Stimulated activated CD8-positive, alpha-beta memory T cell treated with anti-CD3 and anti-CD28 coated beads, Interleukin-15, amount 100 ng/mL, for 48 hours (primary cell): ENCODE measurements at places on chromosomes 1 and 21.

- no peak for DNase-seq
Observed at GRCh38 chr1:207997486-207998268, 86.8 kb upstream of the CD34 start.

DNA sequence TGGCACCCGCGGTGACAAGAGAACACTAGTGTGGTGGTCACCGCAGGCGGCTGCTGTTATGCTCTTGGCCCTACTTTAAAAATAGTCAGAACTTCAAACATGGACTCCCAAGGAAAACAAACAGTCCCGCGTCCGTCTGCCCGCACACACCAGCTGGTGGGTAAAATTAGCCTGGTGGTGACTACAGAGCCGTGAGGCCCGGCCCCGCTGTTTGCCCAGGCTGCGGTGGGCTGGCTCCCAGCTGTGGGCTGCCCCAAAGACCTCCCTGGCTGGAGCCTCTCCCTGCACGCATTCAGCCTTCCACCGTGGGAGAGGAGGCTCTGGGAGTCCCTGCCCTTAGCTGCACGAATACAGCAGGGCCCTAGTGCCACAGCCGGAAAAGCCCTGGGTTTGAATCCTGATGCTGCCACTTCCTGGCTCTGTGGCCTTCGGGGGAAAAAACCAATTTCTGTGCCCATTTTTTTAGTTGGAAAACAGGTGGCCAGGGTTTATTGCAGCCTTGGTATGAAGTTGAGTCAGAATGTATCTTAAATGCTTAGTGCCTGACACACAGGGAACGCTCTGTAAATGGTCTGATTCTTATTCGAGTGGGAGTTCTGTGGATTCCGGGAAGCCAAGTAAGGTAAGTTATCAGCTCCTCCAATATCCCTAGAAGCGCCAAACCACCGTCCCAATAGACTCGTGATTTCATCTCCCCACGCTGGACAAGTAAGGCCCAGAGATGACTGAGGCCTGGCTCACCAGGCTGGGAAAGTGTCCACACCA, 58.2 kb downstream of the ALPL start:
- no peak for DNase-seq

DNA sequence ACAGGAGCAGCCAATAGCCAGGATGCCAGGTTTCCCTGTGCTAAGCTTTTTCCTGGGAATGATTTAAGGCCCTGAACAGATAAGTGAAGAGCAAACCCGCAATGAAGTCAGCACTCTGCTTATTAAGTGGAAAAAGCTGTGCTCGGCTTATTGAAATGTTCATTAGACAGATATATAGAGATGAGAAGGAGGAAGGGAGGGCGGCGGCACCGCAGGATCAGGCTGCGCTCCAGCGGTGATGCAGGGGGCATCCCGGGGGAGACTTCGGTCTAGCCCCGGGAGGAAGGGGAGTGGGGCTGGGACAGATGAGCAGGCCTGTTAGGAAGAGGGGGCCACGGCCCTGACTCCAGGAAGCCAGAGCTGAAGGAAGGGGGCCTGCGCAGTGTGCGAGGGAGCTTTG, 115.0 kb downstream of the TMEM53 start:
- no peak for DNase-seq

DNA sequence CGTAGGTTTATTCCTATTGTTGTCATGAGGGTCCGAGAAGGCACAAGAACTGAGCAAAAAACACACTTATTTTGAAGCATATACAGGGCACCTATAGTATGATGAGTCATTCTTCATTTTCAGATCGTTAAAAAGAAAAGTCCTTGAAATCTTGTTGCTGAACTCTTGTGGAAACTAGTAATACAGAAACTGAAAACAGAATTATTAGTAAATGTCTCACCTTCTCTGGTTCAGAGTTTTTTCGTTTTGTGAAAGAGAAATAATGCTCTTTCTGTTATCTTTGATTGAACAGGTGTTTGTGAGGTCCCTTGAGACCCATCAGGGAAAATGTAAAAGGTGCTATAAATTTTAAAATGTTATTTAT, 102.0 kb upstream of the COA6 start:
- no peak for DNase-seq

- DNase-seq = peak; percentile 10
Observed at GRCh38 chr1:29849038-29849750, 612.9 kb downstream of the PTPRU start.

DNA sequence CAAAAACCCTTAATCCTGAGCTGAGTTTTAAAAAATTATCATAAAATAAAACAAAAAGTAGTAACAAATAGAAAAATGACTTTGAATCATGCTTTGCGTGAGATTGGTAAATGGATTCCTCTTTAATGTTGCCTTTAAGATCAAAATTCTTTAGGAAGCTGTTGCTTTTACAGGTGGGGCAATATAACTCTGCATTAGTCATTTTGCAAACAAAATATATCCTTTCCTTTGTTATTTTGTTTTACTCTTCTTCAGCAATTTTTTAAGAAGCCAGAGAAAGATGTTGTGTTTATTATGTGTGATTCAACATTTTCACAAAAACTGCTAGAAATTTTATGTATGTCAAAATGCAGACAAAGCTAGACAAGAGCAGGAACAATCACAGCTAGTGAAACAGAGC, 50.0 kb downstream of the MARK1 start:
- DNase-seq = no peak

- no peak for DNase-seq
Observed at GRCh38 chr1:231021540-231022031, 18.5 kb downstream of the FAM89A start.

GRCh38 chr1:108598340-108598739, 38.4 kb downstream of the EEIG2 start:
- no peak for DNase-seq

GRCh38 chr21:32921632-32922230, 104.0 kb upstream of the OLIG2 start:
- DNase-seq = no peak

- DNase-seq = no peak
Observed at GRCh38 chr21:42612390-42612789, 41.0 kb upstream of the PDE9A start.

DNA sequence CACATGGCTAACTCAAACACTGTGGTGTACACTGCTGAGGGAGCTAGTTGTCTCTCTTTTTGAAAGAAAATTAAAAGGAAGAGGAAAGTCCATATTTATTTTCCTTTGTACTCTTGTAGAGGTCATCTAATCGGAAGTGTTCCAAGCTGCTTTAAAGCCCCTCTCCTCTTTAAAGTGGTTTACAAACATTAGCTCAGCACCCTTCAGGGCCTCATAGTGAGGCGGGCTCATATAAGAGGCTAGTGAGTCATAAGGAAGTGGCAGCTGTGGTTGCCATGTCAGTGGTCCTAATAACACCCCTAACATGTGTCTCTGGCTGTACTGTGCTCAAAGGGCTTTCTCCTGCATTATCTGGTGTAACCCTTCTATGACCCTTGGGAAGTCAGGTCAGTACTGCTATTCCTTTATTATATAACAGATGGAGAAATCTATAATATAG, 104.4 kb upstream of the SERBP1 start:
- DNase-seq = no peak

DNA sequence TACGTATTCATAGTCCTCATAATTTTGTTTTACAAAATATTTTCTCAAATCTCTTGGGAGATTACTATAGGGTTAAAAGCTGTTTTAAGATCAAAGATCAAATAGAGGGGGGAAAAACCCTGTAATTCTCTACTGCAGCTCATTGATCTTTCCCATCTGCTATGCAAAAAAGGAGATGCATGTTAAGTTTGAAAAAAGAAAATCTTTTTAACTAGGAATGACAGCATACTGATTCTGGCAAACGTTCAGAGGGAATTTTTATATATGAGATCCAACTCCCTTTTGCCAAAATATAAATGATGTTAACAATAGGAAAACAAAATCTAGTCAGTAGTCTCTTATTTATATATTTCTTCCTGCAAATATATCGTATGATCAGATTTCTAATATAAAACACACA, 69.1 kb downstream of the SMYD3 start:
- DNase-seq = no peak

- no peak for DNase-seq
Observed at GRCh38 chr21:20968391-20968790, 29.8 kb upstream of the NCAM2 start.

DNA sequence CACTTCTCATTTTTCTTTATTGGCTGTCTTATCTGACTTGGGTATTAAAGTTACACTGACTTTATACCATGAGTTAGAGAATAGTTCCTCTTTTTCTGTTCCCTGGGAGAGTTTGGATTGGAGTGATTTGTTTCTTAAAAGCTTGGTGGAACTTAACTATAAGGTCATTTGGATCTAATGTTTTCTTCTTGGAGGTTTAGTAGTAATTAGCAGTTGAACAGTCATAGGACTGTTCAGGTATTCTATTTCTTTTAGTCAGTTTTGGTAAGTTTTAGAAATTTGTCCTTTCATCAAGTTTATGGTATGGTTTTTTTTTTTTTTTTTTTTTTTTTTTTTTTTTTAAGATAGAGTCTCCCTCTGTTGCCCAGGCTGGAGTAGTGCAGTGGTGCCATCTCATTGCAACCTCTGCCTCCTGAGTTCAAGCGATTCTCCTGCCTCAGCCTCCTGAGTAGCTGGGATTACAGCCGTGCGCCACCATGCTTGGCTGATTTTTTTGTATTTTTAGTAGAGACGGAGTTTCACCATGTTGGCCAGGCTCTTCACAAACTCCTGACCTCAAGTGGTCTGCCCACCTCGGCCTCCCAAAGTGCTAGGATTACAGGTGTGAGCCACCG, 6.3 kb downstream of the TTC3 start:
- DNase-seq = no peak

GRCh38 chr1:193479187-193479586, 292.8 kb upstream of the B3GALT2 start:
- peak; percentile 45 for DNase-seq

DNA sequence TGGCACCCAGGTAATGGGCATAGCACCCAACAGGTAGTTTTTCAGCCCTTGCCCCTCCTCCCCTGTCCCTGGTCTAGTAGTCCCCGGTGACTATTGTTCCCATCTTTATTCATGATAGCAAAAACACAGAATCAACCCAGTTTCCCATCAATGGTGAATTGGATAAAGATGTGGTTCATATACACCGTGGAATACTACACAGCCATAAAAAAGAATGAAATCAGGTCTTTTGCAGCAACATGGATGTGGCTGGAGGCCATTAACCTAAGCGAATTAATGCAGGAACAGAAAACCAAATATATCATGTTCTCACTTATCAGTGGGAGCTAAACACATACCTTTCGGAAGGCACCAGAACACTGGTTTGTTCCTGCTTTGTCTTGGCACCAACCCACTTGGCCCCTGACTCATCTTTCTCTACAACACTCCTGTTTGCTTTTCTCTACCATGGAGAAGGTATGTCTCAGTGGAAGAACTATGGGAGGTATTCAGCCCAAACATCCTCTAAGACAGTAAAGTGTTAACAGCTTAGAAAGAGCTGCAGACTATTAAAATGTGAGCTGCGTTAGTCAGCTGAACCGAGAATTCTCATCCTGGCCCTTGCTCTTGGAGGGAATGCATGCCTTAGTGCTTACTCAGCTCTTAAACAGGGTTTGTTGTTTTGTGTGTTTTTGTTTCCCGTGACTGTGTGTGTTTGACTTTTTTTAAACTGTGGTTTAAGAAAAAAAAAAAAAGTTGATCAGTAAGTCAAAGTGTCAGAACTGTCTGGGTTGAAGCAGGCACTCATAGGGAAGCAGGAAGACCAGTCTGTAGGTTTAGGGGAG, 203.0 kb downstream of the TOMM20 start:
- DNase-seq = no peak

GRCh38 chr1:32919811-32920733, 18.9 kb upstream of the TMEM54 start:
- DNase-seq = no peak

DNA sequence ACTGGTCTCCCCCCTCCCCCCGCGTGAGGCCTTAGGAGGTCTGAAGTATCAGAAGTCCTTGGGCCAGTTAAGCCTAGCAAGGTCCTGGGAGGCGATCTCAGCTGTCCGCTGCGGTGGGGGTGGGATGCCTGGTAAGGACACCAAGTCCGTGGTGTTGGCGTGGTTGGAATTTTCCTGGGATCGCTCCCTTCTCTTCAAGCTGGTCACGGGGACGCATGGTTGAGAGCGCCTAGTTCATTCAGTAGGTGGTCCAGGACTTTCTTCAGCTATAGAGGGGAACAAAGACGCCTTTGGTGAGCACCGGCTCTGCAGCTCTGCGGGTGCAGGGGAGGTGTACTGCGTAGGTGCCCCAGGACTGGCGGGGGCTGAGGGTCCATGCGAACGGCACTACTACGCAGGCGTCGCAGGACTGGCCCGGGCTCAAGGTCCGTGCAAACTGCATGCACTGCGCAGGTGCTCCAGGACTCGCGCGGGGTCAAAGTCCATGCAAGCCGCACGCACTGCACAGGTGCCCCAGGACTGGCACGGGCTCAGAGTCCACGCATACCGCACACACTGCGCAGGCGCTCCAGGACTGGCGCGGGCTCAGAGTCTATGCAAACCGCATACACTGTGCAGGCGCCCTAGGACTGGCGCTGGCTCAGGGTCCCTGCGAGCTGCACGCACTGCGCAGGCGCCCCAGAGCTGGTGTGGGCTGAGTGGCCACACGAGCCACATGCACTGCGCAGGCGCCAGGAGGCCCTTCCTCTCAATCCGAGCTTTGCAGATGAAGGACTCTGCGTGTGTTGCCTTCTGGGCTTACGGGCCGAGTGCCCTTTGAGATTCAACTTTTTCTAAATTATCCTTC, 36.6 kb upstream of the HMGN1 start:
- peak; percentile 57 for DNase-seq

DNA sequence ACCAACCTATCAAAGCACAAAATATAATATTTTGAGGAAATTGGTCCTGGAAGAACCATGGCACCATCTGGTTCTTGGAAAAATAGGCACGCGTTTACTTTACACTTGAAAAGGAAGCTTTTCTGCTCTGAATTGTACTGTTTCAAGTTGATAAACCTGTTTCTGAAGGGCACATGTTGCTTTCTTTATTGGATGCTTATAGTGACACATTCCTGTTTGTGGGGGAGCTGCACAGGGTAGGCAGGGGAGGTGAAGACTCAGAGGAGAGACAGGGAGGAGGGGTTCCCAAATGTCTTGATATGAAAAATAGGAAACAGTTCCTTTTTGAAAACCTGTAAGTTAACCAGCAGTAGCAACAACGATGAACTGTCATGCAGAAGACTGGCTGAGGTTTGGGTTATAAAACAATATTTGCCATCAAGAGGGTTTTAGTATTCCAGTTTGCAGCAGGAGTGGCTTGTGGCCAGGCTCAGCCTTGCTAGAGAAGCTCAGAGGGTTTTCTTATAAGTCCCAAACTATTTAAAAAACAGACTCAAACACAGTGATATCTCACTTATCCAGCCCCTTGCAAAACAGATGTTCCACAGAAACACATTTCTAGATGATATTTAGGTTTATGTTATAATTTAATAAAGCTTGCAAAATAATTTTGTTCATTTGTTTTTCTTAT, 127.0 kb upstream of the MROH9 start:
- DNase-seq = no peak
